IPS-NIHi11 (cell line): ENCODE measurements at places on chromosomes 12 and 14.

DNA sequence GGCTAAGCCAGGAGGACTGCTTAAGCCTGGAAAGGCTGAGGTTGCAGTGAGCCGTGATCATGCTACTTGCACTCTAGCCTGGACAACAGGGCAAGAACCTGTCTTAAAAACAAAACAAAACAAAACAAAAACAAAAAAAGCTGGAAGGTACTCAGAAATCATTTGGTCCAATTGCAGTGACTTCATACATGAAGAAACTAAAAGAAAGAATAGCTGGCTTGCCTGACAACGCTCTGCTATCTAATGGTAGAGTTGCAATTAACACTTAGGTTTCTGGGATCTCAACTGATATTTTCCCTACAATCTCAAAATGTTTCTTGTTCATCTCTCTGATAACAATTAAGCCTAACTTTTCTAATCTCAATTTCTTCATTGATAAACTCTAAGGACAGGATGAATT lies 13.7 kb downstream of the EEA1 start:
- DNase-seq = no peak

DNA sequence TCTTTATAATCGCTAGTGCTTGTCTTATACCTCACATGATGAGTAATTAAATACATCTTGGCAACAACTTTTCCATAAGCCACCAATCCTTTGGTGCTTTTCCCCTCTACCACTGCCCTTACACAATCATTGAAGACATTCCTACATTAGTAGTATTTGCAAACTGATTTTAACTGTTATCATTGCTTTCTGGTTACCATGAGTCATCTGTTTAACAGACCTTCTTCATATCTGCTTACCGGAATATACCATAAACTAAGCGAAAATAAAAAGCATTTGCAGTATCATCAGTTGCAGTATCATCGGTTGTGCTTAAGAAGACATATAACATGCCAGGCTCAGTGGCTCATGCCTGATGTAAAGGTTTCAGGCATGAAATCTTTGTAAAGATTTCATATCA lies 54.8 kb upstream of the PLEKHA5 start:
- DNase-seq = no peak

DNA sequence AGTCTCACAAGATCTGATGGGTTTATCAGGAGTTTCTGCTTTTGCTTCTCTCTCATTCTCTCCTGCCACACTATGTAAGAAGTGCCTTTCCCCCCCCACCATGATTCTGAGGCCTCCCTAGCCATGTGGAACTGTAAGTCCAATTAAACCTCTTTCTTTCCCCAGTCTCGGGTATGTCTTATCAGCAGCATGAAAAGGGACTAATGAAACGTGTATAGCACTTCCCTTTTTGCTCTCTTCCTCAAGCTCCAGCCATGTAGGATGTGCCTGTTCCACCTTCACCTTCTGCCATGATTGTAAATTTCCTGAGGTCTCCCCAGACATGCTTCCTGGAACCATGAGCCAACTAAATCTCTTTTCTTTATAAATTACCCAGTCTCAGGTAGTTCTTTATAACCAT lies 7.0 kb upstream of the CRACR2A start:
- no peak for DNase-seq

DNA sequence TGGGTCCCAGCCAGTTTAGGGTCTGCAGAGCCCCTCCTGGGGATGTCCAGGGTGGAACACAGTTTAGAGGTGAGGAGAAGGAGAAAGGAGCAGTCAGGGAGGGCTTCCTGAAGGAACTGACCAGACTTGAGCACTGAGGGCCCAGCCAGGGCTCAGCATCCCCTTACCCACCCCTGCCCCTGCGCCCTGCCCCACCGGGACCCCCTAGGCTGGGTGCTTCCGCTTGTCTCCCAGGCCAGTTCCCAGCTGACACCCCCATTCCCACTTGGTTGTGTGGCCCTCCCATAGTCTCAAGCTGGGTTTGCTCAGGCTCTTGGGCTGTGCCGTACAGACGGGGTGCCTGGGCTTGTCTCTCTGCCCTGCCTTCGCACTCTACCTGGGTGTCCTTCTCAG lies 26.3 kb upstream of the KIF26A start:
- no peak for DNase-seq

DNA sequence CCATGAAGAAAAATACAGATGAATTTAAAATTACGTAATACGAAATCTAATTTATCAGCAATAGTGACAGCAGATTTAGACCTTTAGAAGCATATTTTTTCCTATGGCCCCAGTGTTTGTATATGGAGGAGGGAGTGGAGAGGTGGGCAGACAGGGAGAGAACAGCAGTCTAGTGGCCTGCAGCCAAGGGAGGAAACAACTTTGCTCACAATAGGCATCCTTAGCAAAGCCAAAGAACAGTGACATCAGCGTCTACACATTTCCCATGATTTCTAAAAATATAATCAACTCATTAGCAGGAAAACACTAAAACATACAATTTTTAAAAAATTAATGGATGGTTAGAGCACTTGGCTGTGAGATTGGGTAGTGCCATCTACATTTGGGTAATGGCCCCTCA lies 622.6 kb upstream of the ATP2B1 start:
- no peak for DNase-seq

- no peak for DNase-seq
Observed at GRCh38 chr12:130803702-130804101, 35.3 kb downstream of the STX2 start.

GRCh38 chr12:2501464-2502191 lies 293.1 kb upstream of the FKBP4 start:
- no peak for DNase-seq

DNA sequence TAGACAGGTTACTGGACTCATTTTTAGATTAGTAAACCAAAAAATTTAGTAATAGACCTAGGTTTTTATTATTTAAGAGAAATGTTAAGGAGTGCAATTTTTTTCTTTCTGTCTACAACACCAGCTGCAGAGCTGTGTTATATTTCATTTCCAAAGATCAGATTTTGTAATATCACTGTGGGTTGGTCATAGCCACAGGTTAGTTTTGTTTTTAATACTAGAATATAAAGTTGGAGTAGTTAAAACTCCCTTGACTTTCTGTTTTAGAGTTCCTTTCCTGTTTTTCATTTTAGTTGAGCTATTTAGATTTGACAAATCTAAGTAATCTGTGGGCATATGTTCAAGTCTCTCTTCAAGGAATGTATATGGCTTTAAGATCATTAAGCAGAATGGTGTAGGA lies 30.7 kb upstream of the GARIN2 start:
- DNase-seq = no peak

DNA sequence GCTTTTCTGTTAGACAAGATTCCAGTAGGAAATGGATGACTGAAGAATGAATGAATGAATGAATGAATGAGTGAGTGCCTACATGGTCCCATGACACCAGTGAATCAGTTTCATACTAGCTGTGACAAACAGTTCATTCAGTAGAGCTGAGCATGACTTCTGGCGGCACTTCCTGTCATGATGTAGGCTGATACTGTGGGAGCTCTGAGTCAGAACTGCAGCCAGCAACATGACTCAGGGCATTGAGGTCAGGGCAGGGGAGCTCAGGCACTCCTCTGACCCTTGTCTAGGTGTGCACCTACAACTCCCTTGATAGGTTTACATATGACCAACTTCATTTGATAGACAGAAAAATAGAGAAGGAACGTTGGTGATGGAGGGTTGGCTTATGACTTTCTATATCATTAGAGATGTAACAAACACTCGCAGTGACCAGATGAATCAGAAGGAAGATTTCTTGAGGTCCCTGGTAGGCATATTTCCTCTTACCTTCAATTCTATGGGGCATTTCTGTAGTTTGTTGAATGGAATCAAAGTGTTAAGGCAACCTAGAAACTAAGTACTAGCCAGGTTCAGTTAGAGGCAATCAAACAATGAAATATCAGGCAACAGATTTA lies 139.3 kb upstream of the ARHGAP5 start:
- no peak for DNase-seq

- DNase-seq = no peak
Observed at GRCh38 chr12:106487664-106488063, 95.1 kb upstream of the RFX4 start.

DNA sequence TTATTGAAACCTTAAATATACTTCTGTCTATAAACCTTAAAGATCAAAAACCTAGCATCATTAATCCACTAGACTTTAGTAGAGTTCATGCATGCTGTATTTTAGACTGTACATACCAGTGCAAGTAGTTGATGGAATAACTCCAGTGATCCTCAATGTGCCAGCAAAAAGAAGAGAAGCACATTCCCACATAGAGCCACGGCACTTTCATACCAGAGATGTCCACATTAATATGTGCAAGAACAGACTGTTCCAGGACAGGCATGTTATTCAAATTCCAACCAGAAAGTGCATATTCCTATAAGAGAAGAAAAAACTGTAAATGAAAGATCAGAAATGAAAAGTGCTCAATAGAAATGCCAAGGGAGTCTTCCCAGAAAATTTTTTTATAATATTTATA lies 55.0 kb downstream of the KDM5A start:
- no peak for DNase-seq

- DNase-seq = no peak
Observed at GRCh38 chr12:124527861-124528561, 39.4 kb downstream of the NCOR2 start.

DNA sequence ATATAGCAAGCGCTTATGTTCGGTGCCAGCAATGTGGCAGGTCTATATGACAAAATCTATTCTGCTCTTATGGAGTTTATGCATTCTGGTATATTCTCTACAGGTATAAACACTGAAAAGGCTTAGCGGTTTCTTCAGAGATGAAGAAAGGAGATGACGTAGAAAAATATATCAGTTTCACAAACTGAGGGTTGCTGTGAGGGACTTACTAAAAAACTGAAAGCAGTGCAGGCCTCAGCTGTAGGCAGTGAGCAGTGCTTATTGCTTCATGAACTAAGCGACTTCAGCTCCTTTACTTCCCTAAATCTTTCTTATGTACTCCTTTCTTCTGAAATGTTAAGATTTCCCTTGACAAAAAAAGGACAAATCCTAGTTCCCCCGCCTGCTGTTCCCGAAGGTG lies 4.5 kb downstream of the DDX47 start:
- DNase-seq = no peak

- peak; percentile 25 for DNase-seq
Observed at GRCh38 chr14:63287666-63288483, 30.9 kb downstream of the GPHB5 start.

- no peak for DNase-seq
Observed at GRCh38 chr12:58420503-58420902, 479.1 kb downstream of the ATP23 start.

GRCh38 chr14:71403656-71404055 lies 496.4 kb downstream of the PCNX1 start:
- DNase-seq = no peak

GRCh38 chr14:105449276-105450122 lies 25.1 kb upstream of the CRIP2 start:
- no peak for DNase-seq

GRCh38 chr12:47808050-47808449 lies 11.7 kb downstream of the HDAC7 start:
- no peak for DNase-seq

GRCh38 chr14:93049867-93050331 lies 65.8 kb downstream of the ITPK1 start:
- no peak for DNase-seq

DNA sequence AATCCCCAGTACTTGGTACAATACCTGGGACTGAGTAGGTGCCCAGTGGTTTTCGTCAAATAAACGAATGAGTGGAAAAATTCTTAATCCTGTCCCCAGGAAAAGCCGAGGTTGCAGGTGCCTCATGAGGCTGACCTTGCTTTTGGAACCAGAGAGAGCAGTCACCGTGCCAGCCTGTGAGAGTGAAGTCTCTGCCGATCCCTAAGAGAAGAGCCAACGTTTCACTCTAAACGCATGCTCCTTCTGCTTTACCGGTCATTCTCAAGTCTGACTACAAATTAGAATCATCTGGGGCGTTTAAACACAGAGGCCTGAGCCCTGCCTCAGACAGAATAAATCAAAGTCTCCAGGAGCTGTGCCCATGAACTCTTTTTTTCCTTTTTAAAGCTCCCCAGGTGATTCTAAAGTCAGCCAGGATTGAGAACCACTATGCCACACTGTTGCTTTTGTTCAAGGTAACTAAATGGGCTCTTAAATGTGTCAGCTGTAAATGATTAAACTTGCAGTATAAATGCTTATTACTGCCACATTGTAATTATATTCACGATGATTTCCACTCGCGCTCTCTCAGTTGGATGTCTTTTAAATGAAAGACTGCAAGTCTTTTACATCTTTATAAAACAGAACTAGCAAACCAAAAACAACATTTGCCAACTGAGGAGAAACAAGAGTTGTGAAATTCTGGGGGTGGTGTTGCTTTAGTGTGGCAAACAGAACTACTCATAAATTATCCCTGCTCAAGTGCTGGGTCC lies 26.9 kb downstream of the TCP11L2 start:
- no peak for DNase-seq

GRCh38 chr12:14545144-14546124 lies 22.2 kb downstream of the PLBD1 start:
- no peak for DNase-seq

GRCh38 chr14:72892879-72893635 lies 844 bp downstream of the DPF3 start:
- peak; percentile 52 for DNase-seq

DNA sequence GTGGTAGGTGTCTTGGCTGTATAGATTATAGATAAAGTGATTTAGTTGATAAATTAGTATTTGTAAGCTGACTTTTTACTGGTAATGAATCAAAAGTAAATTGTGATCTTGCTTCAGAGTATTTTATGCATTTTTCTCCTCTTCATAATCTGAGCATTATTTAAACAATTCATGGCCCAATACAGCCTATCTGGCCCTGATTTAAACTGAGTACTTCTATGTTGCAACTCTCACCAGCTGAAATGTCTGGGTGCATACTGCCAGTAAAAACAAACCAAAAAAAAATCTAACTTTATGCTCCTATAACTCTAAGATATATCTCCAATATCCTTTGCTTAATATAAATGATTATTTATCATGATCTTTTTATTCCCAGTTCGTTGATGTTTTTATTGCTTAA lies 86.6 kb downstream of the MIA2 start:
- DNase-seq = no peak

- DNase-seq = no peak
Observed at GRCh38 chr12:5399266-5399665, 32.6 kb upstream of the NTF3 start.

- peak; percentile 93 for DNase-seq
Observed at GRCh38 chr12:122137681-122138080, 36.3 kb downstream of the IL31 start.

GRCh38 chr12:10170216-10170615 lies 1.7 kb downstream of the OLR1 start:
- DNase-seq = no peak

- no peak for DNase-seq
Observed at GRCh38 chr12:65533177-65533883, 254.8 kb downstream of the MSRB3 start.

DNA sequence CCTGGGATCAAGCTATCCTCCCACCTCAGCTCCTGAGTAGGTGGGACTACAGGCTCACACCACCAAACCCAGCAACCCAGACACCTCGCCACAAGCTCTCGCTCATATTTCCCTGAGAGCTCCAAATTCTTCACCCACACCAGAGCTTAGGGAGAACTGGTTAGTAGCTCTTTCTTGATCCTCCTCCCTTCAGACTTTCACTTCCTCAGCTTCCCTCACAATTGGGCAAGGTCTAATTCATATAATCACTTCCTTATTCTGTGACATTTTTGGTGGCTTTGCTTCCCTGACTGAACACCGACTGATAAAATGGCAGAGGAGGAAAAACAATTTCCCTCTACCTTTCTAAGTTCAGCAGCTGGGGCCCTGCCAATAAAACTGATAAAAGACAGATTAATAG lies 88.5 kb downstream of the GXYLT1 start:
- no peak for DNase-seq
